ENCODE measurements at places on chromosomes 5 and 9.
A peak's percentile ranks its signal among the peaks of the same experiment; 100 is the strongest.

DNA sequence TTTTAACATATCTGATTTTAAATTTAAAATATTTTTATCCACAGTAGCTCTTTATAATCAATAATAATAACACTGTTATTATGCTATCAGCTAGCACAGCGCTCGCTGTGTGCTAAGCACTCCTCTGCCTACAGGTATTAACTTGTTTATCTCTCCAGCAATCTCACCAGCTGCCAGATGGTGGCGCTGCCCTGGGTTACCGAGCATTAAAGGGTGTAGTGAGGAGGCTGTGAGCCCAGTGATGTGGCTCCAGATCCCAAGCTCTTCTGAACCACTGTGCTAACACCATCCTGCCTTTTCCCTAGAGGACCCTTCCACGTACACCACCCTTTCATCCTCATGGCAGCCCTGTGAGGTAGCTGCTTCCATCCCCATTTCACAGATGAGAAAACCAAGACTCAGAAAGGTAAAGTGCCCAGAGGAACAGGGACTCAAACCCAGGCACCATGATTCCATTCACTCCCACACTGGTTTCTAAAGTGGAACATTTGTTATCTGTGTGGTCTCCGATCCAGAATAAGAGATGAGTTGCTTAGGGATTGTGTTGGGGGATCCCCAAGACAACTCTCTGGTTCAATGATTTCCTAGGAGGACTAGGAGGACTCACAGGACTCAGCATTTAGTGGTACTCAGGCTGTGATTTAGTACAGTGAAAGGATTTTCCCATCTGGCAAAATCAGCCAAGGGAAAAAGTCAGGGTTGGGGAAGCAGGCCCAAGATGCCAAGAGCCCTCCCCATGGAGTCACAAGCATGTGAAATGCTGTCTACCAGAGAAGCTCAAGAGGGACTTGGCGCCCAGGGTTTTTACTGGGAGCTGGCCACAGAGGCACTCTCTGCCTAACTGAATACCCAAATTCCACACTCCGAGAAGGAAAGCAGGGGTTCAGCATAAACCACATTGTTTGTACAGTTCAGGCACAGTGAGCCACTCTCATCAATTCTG is 7.0 kb downstream of the IGFBPL1 start:
- DNase-seq = peak; percentile 34

DNA sequence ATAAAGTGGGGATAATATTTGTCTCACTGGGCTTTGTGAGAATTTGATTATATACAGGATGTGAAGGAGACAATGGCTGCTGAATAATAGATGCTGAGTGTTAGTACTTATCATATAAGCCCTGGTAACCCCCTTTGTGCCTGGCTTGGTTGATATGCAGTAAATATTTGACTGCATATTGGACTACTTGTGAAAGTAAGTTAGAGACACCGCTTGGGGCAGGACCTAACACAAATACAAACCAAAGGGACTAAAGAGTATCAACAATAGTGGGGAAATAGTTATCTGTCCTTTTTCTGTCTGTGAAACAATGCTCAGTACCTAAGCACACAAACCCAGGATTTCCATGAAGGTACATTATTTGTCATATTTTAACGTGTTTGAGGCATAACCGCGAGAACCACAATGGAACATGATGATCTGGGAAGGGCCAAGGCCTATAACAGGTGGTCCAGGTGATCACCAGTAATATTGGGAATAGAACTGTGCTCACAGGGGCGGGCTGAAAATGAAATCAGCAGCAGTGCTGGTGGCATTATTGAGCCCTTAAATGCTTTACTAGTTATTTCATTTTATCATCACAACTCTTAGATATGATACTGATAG is 138.2 kb upstream of the SMARCA2 start:
- DNase-seq = no peak

DNA sequence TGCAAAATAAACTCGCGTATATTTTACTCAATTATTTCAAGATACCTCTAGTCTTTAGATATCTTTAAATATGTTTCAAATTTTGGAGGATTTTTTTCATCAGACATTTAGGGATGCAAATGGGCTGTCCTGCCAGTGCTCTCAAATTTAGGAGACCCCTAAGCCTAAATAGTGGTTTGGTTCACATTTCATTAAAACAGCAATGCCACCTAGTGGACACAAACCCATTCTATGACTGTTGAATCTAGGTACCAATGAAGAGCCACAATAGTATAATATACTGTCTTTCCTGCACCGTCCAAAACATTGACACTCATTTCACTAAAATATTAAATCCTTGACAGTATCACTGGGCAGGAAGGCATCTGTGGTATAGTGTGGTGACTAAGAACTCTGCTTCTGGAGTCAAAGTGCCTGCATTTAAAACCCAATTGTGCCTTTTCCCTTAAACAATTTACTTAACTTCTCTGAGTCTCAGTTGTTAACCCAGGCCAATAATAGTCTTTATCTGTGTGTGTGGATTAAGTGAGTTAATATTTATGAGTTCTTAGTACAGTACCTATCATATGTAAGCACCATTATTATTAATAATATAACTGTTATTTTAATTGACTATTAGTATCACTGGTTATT is 148.0 kb downstream of the RORB start:
- peak; percentile 2 for DNase-seq

DNA sequence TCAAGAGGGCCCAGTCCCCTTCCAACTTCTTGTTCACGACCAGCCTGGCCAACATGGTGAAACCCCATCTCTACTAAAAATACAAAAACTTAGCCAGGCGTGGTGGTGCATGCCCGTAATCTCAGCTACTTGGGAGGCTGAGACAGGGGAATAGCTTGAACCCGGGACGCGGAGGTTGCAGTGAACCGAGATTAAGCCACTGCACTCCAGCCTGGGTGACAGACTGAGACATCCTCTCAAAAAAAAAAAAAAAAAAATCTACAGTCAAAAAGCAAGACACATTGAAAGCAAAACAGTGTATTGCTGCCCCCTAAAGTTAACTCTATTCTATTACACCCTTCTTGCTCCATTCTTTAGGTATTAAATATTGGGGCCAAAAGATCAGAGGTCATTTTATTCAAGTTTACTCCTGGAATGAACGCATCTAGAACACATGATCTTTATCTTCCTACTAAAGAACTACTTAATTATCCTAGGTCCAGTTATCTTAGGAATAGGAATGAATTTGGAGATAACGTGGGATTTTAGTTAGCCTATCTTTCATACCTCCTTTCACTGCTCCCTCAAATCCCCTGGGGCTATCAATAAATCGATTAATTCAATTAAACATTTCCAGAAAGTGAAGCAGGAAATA is 2.4 kb downstream of the ATG12 start:
- peak; percentile 76 for DNase-seq

DNA sequence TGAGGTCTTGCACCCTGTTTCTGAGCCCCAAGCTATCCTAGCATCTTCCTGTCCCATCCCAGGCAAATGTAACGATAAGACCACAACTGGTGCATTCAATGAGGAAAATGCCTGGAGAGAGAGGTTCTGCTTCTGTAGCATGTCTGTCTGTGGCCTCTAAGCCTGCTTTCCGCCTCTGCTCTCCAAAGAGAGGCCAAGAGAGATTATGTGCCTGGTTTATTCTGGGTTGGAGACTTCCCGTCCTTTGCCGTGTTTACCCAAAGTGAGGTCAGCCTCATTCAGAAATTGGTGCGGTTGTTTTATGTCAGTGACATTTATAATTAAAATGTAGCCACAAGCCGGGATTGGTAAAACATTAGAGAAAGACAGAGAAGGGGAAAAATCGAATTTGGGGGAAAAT is 77.8 kb downstream of the FGF1 start:
- no peak for DNase-seq

DNA sequence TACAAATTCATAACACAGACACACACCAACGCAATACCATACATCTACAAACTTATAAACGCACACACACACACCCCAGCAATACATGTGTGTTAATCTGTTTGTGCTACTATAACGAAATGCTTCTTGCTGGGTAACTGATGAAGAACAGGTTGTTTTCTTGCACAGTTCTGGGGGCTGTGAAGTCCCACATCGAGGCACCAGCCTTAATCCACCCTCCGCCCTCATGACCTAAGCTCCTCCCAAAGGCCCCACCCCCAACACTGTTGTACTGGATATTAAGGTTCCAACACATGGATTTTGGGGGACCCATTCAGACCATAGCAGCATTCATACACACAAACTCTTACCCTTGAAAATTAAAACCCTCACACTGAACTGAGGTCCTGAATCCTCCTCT is 38.8 kb upstream of the LPCAT1 start:
- DNase-seq = no peak

GRCh38 chr5:133848341-133848811 is 120.0 kb downstream of the C5orf15 start:
- DNase-seq = no peak

DNA sequence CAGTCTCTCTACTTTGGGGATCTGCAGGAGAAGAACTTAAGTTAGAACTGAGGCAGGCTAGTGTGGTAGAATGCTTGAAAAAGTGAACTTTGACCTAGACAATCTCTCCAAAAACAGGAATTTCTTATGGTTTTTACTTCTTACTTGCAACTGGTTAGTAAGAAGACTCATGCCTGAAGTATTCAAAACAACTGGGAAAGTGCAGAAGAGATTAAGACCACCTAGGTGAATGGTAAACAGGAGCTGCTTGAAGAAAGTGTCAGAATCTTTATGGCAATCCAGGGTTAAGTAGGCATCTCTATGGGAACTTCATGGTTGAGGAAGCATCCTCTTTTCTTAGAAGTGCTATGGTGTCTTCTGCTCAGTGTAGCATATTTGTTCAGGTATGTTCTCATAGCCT is 428.6 kb upstream of the TLE4 start:
- DNase-seq = no peak

DNA sequence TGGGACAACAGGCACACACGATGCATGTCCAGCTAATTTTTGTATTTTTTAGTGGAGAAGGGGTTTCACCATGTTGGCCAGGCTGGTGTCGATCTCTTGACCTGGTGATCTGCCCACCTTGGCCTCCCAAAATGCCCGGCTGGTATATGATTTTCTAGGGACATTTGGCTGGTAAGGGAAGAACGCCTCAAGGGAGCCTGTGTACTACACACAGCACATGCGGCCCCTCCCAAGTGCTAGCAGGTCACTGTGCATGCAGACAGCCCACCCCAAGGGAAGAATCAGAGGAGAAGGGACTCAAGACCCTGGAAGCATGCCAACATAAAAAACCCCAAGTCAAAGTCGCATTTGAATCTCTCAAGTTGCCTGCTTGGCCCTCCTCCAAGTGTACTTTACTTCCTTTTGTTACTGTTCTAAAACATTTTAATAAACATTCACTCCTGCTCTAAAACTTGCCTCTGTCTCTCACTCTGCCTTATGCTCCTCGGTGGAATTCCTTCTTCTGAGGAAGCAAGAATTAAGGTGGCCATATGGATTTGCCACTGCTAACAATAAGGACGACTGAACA is 24.3 kb upstream of the OTULINL start:
- DNase-seq = no peak

DNA sequence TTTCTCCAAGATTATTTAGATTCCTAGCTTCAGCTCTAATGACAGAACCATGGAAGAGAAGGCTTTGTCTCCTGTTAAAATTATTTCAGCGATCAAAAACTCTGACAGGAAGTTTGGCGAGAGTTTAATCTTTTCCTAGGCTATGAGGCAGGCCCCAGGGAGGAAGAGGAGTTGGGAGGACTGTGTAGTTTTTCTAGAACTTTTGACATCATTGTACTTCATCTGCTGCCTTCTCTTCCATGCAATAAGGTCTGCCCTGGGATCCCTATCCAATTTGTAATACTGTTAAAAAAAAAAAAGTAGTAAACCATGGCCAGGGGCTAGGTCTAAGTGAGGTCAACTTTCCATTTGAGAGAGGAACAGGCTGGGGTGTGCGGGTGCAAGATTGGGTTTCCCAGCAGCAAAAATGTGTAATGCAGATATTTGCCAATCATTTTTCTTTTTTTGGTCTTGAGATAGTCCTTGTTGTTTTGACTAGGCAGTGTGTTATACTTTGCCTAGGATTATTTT is 261.9 kb upstream of the ANKH start:
- DNase-seq = no peak

DNA sequence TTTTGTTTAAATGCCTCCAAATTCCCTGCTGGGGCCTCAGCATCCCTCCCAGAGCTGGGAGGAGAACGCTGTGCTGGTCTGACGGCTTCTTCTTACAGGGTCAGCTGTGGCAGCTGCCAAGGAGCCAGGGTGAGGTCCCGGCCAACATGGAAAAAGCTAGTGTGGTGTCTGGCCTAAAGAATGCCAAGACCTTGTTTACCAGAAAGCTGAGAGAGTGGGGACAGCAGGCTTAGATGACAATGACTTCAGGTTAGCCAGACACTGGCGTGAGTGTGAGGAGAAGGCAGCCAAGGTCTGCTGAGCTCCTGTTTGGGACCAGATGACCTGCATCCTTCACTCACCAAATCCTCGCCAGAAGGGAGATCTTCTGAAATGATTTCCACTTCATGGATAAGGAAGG is 112.5 kb downstream of the CRB2 start:
- no peak for DNase-seq

DNA sequence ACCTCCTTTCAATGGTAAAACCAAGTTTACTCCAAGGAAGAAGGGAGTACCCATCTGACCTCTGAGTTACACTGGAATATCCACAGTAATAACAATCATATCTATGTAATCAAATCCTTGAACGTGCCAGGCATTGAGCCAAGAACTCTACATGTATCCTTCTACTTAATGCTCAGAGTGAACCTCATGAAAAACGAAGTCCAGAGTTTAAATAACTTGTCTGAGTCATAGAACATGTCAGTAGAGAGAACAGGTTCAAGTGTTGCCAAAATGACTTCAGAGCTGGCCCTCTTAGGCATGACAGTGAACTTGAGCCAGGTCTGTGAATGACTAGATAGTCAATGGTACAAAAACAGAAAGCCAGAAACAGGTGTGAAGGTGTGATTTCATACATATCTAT is 164.1 kb upstream of the ZNF618 start:
- DNase-seq = no peak

GRCh38 chr5:141479776-141480175 is 4.0 kb downstream of the PCDHGC3 start:
- no peak for DNase-seq

Measured in CD4-positive, alpha-beta T cell treated with Interleukin-10 for 1 hour (primary cell).